ENCODE measurements at places on chromosomes 11 and 22.
A peak's percentile ranks its signal among the peaks of the same experiment; 100 is the strongest.

GRCh38 chr22:36725366-36726006 lies 21.9 kb upstream of the CACNG2 start:
- no peak for DNase-seq

GRCh38 chr22:40008726-40009291 lies 14.1 kb downstream of the FAM83F start:
- DNase-seq: no peak

GRCh38 chr22:36873614-36874308 lies 13.0 kb downstream of the NCF4 start:
- DNase-seq: no peak

- DNase-seq: no peak
Measured at GRCh38 chr22:45916515-45916914, 60.4 kb downstream of the WNT7B start.

DNA sequence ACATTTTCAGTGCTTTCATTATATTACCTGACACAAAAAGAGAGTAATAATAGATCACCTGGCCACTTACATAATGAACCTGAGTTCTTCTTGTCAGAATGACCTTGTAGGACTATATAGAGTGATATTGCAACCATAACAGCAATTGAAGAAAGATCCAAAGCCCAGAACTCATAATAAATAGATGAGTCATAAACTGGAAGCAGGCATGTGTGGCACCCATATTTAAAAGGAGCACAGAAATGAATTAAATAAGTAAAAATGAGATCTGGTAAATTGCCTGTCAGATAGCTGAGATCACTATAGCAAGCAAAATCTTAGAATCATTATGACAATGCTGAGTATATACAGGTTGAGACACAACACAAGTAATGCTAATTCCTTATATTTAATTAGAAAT lies 331.8 kb downstream of the AASDHPPT start:
- no peak for DNase-seq

- DNase-seq: no peak
Measured at GRCh38 chr11:114483929-114484328, 44.7 kb downstream of the REXO2 start.

- no peak for DNase-seq
Measured at GRCh38 chr11:58685973-58686722, 45.6 kb downstream of the GLYAT start.

- DNase-seq: no peak
Measured at GRCh38 chr11:132718711-132719671, 813.3 kb downstream of the OPCML start.

DNA sequence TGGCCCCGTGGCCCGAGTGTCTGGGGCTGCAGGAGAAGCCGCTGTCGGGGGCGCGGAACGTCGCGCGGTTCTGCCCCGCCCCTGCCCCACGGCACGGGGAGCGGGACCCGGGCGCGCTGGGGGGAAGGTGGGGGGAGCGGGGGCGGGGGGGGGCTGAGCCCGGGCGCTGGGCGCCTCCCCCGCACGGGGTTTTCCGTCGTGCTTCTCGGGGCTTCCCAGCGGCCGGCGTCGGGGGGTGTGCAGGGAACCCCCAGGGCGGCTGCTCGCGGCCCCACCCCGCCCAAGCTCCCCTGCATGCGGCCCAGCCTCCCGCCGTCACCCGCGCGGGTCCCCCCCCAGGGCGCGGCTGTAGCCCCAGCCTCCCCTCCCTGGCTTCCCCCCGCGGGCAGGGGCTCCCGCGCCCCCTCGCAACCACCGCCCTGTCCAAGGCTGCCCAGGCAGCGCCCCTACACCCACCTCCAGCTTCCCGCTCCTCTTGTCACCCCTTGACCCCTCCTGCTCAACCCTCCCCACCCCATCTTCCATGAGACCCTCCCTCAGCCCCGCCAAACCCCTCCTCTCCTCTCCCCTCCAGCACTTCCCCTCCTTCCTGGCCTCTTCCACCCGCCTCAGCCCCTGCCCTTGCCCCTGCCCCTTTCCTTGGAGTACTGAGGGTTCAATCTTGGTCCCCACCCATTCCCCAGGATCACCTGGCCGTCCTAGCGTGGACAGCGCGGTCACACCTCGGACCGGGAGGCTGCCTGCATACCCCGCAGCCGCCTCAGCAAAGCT lies 1.7 kb downstream of the IL17REL start:
- no peak for DNase-seq

GRCh38 chr11:134761926-134762247 lies 349.8 kb upstream of the B3GAT1 start:
- no peak for DNase-seq

DNA sequence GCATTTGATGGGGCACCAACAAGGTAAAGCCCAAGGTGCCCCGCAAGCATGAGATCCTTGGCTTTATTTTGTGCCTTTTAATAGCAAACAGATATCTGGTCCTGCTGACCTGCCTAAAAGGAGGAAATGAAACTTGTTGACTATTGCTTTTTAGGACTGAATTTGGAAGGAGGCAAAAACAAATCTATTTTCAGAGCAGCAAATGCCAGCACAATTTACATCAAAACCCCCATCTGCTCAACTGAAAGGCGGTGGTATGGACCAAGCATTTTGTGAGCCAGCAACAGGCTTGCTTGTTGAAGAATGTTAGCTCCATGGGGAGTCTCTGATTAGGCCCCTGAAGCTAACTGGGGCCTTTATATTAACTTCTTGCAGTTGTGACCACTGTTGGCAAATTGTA lies 192.6 kb upstream of the E2F8 start:
- no peak for DNase-seq

- no peak for DNase-seq
Measured at GRCh38 chr11:117121176-117121575, 22.9 kb upstream of the PAFAH1B2 start.

GRCh38 chr11:32852207-32852606 lies 22.5 kb downstream of the PRRG4 start:
- no peak for DNase-seq

DNA sequence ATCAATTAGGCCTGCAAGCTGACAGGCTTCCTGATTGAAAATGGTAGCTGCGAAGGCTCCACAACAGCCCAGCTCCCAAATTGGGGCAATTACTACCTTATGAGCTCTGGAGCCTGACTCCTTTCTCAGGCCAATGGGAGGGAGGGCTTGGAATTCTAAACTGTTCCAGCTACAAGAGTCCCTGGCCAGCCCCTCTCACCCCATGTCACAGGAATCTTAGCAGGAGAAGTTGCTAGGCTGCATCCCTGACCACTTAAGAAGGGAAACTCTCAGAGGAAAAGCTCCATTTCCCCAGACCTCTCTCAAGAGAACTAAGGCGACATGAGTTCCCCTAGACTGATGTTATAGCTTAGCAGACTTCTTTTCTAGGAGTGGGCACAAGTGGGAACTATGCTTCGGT lies 4.9 kb downstream of the LRP4 start:
- DNase-seq: no peak

- no peak for DNase-seq
Measured at GRCh38 chr22:33882991-33883390, 37.3 kb downstream of the LARGE1 start.

- DNase-seq: no peak
Measured at GRCh38 chr22:43293655-43294392, 49.3 kb downstream of the SCUBE1 start.

DNA sequence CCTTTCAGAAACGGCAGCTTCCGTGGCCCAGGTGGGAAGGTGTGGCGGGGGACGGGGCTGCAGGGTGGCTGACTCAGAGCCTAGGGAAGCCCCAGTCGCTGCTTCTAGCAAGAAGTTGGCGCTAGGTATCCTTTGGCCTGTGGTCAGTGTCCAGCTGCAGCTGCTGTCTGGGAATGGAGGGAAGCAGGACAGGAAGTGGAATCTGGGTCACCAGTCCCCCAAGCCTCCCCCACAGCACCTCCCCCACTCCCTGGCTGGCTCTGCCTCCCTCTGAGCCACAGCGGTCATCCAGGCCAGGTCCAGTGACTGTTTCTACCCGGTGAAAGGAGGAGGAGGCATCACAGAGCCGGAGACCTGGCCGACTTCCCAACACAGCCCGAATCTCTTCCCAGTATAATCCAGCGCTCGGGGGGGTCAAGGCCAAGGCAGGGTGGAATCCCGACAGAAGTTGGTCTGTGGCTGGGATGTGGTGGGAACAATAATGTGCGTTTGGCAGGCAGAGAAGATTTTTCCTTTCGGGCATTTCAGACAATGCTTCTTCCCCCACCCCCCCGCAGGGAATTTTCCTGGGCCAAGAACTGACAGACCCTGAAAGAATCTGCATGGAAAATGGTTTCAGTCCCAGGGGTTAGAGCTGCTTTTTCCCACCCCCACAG lies 45.1 kb downstream of the C11orf96 start:
- no peak for DNase-seq

DNA sequence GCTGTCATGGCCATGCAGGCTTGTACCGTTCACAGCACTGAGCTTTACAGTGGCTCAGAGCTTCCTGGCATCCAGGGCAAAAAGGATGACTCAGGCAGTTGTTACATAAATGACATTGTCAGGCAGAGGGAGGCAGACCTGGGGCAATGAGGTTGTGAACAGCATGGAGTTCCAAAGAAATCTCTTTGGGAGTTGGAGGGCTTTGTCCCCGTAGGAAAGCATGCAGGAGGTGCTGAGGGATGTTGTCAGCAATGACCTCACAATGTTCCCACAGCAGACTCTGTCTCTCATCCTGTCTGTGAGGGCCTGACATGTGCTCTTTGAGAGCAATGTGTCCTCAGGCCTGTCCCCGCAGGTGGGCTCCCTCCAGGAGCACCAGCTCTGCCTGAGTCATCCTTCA lies 25.9 kb upstream of the PDE2A start:
- DNase-seq: no peak

DNA sequence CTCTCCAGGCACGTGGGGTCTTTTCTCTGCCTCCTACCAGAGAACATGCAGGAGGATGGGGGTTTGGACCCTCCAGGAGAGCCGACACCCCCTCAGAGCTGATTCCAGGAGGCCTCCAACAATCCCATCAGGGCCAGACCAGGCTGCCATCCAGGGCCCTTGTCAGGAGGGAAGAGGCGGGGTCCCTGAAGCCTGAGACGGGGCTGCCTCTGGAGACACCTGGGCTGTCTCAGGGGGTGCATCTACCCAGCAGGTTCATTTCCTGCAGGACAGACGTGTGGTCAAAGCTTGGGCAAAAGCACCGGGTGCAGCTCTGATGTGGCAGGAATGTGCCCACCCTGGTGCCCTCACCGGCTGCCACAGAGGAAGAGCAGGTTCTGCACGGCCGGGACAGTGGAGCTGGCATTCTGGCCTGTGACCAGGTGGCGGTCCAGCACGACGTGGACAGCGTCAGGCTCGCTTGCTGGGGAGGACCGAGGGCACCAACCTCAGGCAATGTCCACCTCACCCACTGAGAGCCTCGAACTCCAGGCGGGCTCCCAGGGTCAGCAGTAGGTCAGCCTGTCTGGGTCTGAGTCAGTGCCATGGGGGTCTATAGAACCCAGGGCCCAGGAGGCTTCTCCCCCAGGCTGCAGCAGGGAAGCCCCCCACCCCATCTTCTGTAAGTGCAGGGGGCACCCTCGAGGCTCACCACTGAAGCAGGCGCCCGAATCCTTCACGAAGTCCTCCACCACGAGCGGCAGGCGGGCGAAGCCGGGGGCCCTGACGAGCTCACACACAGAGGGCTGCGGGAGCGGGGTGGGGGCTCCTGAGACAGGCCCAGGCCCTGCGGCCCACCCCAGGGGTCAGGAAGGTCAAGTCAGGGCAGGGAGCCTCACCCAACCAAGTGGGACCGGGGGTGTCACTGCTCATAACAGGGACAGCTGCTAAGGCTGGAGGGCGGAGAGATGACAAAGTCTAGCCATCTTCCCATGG lies 6.4 kb downstream of the GATD1 start:
- no peak for DNase-seq

DNA sequence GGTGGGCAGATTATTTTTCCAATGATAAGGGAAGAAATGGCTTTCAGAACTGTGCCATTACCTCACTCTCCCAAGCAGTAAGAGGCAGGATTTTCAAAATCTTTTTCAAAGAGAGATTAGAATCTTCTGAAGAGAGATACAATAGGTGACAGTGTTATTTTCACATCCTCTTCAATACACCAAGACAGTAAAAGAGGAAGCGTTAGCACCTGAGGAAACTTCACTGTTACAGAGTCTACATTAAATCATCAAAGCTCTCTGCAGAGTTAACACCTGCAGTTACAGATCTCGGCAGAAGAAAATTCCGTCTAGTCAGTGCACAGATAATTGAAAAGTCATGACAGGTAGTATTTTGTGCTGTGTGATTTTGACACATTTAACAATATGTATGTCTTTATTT lies 144.9 kb downstream of the PGR start:
- DNase-seq: no peak

GRCh38 chr22:29121124-29121523 lies 48.3 kb downstream of the KREMEN1 start:
- DNase-seq: no peak

DNA sequence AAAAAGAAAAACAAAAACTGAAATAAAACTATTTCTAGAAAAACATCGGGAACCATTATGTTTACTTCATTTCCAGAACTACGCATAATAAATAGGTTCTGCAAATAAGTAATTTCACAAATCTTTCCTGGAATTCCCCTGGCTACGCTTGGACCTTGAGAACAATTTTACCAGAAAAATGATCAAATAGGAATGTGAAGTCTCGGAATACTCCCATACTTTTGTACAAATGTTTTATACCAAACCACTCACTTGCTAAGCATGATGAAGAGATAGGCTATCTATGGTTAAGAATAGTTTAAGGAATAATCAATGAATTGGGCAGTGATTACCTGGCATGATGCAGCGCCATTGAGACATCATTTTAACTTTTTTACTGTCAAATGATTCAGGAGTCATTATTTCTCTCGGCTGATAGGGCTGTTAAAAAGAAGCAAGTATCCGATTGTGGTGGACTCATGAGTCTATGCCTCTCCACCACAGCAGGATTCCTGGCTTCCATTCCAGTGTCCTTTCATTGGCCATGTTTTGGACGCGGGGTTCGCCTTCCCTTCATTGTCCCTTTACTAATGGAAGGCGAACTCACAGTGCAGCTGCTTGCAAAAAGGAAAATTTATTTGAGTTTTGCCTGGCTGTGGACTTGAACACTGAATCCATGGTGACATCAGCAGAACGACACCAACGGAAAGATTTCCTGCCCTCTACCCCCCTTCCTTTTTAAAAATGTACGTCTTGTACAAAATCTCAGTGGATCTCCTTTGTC lies 39.9 kb upstream of the BLID start:
- no peak for DNase-seq

- DNase-seq: peak; percentile 25
Measured at GRCh38 chr11:79076526-79077115, 364.2 kb downstream of the TENM4 start.

GRCh38 chr11:130827451-130828377 lies 88.6 kb downstream of the SNX19 start:
- DNase-seq: no peak
